ENCODE measurements at places on chromosomes 12 and 14. TPM values are rescaled to one million over a fixed set of nuclear protein-coding genes. Genes with fewer than 3 reads are reported as not detected.

GLI1 gene
- 1.3 TPM for total RNA-seq

NPFF gene
- not detected for total RNA-seq

PPP1R36 gene
- total RNA-seq: not detected

DAO gene
- total RNA-seq: not detected

CLEC1B gene
- not detected for total RNA-seq

PACS2 gene
- total RNA-seq: 56.9 TPM

ZFHX2 gene
- total RNA-seq: 0.12 TPM

RNU6-8 gene
- not detected for total RNA-seq

LRCOL1 gene
- total RNA-seq: not detected

LGR5 gene
- total RNA-seq: under 0.01 TPM
